ENCODE measurements at places on chromosomes 1 and 21.

GRCh38 chr1:176949033-176949662 lies 215.4 kb downstream of the ASTN1 start:
- peak; percentile 63 for DNase-seq

DNA sequence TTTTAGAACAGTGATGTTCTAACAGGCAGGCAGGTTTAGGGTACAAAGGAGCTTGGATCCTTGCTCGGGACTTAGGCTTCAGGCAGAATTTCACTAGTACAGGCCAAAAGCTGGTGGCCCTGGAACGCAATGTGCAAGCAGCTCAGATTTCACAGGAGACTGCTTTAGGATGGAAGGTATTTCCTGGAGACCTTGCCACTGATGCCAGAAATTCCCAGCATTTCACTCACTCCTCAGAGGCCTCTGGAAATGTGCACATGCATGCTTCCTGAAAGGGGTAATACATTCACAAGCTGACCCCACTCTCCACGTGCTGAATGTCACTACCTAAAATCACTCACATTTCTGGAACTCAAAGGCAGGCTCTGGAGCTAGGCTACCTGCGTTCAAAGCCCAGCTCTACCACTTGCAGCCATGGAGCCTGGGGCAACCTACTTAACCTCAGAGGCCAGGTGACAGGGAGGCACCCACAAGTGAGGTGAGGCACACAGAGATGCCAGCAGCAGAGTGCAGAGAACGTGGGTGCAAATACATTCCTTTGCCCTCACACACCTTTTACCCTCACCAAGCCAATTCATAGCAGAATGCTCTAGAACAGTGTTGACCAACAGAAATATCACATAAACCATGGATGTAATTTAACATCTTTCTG lies 56.5 kb downstream of the CDC7 start:
- no peak for DNase-seq

DNA sequence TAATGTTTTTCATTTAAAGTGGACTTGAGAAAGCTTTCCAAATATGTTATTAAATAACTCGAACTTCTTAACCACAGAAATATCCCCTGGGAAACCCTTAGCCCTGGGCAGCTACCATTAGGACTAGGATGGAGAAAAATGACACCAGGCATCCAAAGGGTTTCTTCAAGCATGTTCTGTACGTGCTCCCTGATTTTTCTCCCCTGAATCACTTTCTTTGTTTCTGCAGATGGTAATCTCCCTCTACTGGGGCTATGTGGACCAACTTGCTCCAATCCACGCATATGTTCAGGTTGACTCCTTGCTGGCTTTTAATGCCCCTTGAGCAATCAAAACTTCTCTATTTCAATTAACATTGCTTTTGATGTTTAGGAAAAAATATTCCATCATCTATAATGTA lies 312.7 kb upstream of the C1orf87 start:
- no peak for DNase-seq

GRCh38 chr1:236868625-236869467 lies 73.8 kb downstream of the MTR start:
- DNase-seq = peak; percentile 80

- no peak for DNase-seq
Observed at GRCh38 chr1:46026531-46026930, 105.9 kb downstream of the PIK3R3 start.

GRCh38 chr1:235297579-235297978 lies 30.4 kb downstream of the ARID4B start:
- peak; percentile 65 for DNase-seq

DNA sequence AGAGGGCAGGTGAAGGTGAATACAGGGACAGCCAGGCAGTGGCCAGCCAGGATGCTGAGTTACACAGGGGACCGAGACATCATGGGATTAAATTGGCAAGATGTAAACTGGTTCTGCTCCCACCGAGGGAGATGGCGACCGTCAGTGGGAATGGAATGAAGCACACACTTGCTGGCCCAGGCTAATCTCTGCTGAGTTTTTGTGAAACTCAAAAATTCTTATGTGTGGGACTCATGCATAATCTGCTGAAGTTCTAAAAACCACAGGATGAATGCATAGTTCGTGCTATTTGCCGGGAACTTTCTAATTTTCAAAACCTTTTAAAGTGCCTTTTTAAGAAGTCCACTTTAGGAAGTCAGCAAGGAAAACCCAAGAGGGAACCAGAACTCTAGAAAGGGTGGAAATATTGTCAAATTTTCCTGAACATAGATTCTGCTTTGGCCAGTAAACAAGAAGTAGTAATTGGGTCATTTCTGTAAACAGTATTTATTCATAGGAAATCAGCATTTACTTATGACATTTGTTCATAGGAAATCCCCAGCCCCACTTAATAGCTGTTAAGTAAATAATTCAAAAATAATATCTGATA lies 85.4 kb upstream of the ROR1 start:
- DNase-seq = no peak

DNA sequence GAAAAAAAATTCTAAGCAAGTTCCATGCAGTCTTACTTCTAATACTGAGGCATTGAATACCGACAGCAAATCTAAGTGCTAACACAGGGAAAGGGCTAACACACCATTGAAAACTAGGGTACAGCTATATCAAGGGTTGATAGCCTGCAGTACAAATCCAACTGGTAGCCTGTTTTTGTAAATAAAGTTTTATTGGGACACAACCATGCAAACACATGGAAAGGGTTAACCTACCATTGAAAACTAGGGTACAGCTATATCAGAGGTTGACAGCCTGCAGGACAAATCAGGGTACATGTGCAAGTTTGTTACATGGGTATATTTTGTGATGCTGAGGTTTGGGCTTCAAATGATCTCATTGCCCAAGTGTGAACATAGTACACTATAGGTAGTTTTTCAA lies 212.9 kb downstream of the HIVEP3 start:
- DNase-seq = no peak

GRCh38 chr1:217393896-217394295 lies 237.0 kb downstream of the GPATCH2 start:
- DNase-seq = no peak

GRCh38 chr1:154584267-154584994 lies 16.9 kb downstream of the CHRNB2 start:
- DNase-seq = no peak

- DNase-seq = no peak
Observed at GRCh38 chr1:64669098-64669675, 75.7 kb upstream of the RAVER2 start.

DNA sequence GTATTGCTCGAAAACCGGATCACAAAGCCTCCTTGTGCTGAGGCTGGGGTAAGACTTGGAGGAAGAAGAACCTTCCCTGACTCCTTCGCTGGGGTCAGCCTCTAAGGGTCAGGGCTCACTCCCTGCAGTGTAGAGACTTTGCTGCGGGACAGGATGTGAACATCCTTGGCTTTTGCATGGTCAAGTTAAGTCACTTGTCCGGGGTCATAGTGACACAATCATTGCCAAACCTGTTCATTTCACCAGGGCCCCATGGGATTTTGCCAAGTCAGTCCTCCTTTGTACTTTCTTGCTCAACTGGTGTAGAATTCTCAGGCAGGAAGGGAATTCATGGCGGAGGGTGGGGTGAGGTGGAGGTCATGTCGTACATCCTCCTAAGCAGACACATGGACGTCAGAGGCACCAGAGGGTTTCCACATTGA lies 24.7 kb upstream of the IL10 start:
- no peak for DNase-seq

- peak; percentile 90 for DNase-seq
Observed at GRCh38 chr1:197775282-197776262, at the start of gene DENND1B. Gene DENND1B (minus strand): TSS chr1:197775480. CDS start chr1:197775155, 325 bp downstream.

- no peak for DNase-seq
Observed at GRCh38 chr1:162081316-162081715, 11.8 kb downstream of the NOS1AP start.

DNA sequence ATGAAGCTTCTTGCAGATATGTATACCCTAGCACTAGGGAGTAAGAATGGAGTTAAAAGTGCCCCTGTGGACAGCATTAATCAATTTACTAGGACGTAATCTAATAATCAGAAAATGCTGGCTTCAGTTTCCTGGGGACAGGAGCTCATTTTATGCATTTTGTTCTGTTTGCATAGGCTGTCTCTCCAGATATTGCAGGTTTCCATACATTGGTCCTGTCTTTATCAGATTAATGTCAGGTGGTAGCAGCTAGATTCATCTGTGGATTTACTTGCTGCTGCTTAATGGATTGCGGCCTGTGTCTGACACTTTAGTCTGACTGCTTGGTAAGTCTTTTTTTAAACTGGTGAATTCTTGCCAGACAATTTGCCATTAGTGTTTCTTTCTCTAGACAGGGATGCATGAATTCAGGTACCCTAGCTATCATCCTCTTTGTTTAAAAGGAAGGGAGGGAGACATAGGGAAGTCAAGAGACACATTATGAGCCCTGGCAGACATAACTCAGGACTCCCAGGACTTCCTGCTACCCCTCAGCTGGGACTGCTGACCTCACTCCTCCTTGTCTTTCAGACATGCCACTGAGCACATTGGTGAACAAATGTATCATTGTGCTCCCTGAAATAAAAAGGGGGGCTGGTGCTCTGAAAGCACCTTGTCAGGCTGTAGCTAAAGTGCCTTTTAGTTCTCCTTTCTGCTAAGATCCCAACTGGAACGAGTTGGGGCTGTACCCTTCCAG lies 47.7 kb downstream of the NOS1AP start:
- no peak for DNase-seq
